Muscle of arm (tissue), 14 donors: ENCODE measurements at places on chromosomes 1 and 21. TPM values are rescaled to one million over a fixed set of nuclear protein-coding genes. Genes with fewer than 3 reads are reported as not detected.

The TSPAN2 gene
- polyA plus RNA-seq = 18.7 TPM

The LAD1 gene
- polyA plus RNA-seq = 13.0 TPM

The HEYL gene
- polyA plus RNA-seq = not detected

The LRRC39 gene
- polyA plus RNA-seq = not detected

The PADI3 gene
- not detected for polyA plus RNA-seq

The METTL13 gene
- polyA plus RNA-seq = 27.4 TPM

The OLIG1 gene
- polyA plus RNA-seq = 0.36 TPM

The ASTN1 gene
- 6.4 TPM for polyA plus RNA-seq

The LENEP gene
- not detected for polyA plus RNA-seq

The UMODL1 gene
- polyA plus RNA-seq = not detected

The CEP350 gene
- 41.2 TPM for polyA plus RNA-seq

The MAEL gene
- 1.1 TPM for polyA plus RNA-seq

The SLC30A2 gene
- 0.08 TPM for polyA plus RNA-seq

The C1orf52 gene
- polyA plus RNA-seq = 22.1 TPM

The NSL1 gene
- 37.2 TPM for polyA plus RNA-seq

The SDF4 gene
- polyA plus RNA-seq = 76.6 TPM
